ENCODE measurements at places on chromosomes 12 and 14.

DNA sequence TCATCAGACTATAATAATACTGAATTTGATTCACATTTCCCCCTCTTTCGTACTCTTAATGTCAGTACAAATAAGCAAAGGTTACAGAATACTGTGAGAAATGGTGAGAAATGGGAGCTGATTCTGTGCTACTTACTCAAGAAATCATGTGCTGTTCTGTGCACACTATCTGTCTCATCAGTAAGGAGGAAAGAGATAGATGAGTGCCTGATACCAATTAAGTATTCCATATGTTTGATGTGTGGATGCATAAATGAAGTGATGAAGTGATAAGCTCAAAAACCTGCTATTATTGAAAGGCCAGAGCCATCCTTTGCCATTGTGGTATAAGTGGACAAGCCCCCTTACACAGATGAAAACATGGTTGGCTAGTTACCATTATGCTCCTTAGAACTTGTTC, 127.7 kb downstream of the PDE3A start:
- DNase-seq: no peak

GRCh38 chr12:46110223-46110611, 119.8 kb upstream of the SCAF11 start:
- DNase-seq: peak; percentile 58

DNA sequence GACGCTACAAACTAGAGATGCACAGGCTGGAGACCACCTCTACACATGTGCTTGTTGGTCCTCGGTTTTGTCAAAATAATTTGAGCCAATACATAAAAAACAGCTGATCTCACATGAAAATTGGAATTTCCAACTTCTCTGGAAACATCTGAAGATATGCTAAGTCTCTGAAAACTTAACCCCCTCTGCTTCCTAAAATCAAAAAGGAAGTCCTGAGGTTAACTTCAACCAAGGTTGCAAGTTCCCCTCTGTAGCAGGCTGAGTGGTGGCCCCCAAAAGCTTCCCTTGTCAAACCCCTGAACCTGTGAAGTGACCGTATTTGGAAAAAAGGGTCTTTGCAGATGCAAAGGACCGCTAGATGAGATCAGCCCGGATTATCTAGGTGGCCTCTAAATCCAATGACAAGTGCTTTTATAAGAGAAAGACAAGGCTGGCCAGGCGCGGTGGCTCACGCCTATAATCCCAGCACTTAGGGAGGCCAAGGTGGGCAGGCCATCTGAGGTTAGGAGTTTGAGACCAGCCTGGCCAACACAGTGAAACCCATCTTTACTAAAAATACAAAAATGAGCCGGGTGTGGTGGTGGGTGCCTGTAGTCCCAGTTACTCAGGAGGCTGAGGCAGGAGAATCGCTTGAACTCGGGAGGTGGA, 32.0 kb upstream of the VPS37B start:
- no peak for DNase-seq

- DNase-seq: no peak
These were observed 120.8 kb downstream of the CHST11 start for GRCh38 chr12:104577581-104577981.

DNA sequence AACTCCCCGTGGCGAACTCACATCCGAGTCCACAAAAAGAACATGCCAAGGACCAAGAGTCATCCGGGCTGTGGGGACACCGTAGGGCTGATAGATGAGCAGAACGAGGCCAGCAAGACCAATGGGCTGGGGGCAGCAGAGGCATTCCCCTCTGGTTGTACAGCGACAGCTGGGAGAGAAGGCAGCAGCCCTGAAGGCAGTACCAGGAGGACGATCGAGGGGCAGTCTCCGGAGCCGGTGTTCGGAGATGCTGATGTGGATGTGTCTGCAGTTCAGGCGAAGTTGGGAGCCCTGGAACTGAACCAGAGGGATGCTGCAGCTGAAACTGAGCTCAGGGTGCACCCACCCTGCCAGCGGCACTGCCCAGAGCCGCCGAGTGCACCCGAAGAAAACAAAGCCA, 50.7 kb downstream of the TBC1D30 start:
- DNase-seq: no peak

GRCh38 chr14:69693145-69693544, 73.8 kb upstream of the SRSF5 start:
- no peak for DNase-seq

GRCh38 chr14:74572726-74573301, 39.2 kb downstream of the LTBP2 start:
- no peak for DNase-seq

- no peak for DNase-seq
These were observed 588 bp downstream of the PIK3C2G start for GRCh38 chr12:18261906-18262305.

DNA sequence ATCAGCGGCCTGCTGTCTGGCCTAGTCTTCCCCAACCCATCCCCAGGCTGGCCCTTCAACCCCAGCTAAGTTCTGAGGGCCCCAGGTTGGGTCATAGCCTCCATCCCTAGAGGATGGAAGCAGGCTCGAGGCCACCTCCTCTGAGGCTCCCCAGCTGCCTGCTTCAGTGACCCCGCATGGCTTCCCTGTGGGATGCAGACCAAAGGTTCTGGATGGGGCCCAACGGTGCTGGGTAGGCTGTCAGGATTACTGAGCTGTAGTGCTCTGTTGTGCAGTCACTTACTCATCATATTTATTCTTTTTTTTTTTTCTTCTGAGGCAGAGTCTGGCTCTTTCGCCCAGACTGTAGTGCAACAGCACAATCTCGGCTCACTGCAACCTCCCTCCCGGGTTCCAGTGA, 92.0 kb downstream of the IRF2BPL start:
- no peak for DNase-seq

GRCh38 chr14:35944847-35945246, 118.7 kb downstream of the BRMS1L start:
- DNase-seq: no peak

DNA sequence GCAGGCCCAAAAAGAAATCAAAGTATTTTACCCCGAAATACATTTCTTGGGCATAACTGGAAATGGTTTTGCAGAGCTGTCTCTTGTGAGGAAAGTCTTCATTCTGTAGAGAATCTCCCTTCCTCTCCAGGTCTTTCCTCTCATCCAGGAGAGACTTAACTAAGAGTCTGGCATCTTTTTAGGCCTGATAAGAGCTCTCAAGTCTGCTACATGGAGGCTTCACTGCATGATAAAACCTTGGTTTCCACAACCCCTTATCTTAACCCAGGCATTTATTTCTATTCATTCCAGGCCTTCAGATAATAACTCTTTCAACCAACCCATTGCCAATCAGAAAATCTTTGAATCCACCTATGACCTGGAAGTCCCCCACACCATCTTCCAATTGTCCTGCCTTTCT, 41.1 kb upstream of the LRRK2 start:
- DNase-seq: no peak

GRCh38 chr12:112304436-112304835, 77.8 kb downstream of the HECTD4 start:
- no peak for DNase-seq

- DNase-seq: peak; percentile 72
These were observed 768 bp downstream of the PTPN11 start for GRCh38 chr12:112419297-112420133.

- DNase-seq: no peak
These were observed 234.3 kb upstream of the DIO2 start for GRCh38 chr14:80445605-80446004.

DNA sequence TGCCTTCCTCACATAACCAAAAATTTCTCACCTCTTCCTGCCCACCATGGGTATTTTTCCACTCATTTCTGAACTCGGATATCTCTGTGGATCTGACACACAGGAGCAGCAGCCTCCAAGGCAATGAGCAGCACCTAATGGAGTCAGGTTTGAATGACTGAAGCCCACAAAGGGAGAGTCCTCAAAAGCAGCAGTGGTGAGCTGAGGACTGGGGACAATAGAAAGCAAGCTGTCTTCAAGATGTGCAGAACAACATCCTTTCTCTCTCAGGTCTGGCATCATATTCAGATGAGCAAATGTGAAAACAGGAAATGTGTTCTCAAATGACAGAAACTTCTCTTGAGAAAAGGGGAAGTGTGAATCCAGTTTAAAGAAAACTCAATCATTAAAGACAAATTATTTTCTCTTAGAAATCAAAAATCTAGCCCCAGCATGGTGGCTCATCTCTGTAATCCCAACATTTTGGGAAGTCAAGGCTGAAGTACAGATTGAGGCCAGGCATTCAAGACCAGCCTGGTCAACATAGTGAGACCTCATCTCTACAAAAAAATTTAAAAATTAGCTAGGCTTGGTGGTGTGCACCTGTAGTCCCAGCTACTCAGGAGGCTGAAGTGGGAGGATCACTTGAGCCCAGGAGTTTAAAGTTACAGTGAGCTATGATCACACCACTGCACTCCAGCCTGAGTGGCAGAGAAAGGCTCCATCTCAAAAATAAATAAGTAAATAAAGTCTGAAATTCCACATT, 54.2 kb downstream of the C12orf42 start:
- no peak for DNase-seq

DNA sequence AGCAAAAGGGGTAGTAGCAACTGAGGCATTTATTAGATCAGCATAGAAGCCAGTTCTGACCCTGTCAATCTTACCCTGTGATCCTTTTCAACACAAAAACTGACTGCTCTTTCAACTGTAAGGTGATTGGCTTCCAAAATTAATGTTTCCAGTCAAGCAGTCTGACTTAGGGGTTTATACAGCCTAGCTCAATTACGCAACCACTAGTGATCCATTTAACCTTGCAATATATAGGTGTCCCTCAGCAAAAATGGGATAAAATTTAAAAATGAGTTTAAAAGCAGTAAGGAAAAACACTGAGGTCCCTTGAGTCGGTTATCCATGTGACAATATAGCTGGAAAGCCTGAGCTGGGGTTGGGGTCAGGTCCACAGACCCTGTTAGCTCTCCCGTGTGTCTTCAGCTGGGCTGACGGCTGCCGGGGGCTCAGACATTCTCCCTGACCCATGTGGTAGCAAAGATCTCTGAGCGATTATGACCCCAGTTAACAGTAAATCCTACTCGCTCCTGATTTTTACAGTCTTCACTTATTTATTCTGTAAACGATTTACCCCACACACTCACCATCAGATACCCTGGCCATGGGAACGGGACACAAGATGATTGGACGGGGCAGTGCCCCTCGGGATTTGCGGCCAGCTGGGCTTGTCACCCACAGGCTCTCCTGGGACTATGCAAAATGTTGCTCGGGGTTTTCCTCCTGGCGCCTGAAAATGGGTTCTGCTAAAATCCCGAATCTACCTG, 16.6 kb downstream of the ADGRD1 start:
- DNase-seq: peak; percentile 43

GRCh38 chr12:55658635-55659391, 22.1 kb downstream of the OR10P1 start:
- no peak for DNase-seq

All from sciatic nerve (tissue), 2 donors.